ENCODE measurements at places on chromosomes 1 and 21. TPM values are rescaled to one million over a fixed set of nuclear protein-coding genes. Genes with fewer than 3 reads are reported as not detected.

Gene F3
- 1.9 TPM for total RNA-seq

Gene DNASE2B
- not detected for total RNA-seq

Gene FCRL2
- total RNA-seq = not detected

Gene SELENOF
- 170 TPM for total RNA-seq

Gene NGF
- total RNA-seq = 4.2 TPM

Gene PTAFR
- 0.31 TPM for total RNA-seq

Gene TLCD4
- total RNA-seq = 11.6 TPM

Gene SELENBP1
- total RNA-seq = 6.2 TPM

Gene HNRNPU
- total RNA-seq = 378 TPM

Gene ETV3L
- not detected for total RNA-seq

Gene MEGF6
- total RNA-seq = 10.3 TPM

Gene FCGR3B
- total RNA-seq = not detected

Gene E2F2
- 3.4 TPM for total RNA-seq

Gene HES4
- total RNA-seq = 54.3 TPM

Gene GRIK1
- total RNA-seq = not detected

Gene C2CD2
- total RNA-seq = 10.4 TPM

Gene TSACC
- 2.8 TPM for total RNA-seq

Gene KIAA0040
- 0.83 TPM for total RNA-seq

Gene ADAMTS4
- total RNA-seq = not detected

Gene C1orf116
- total RNA-seq = 2.5 TPM

Gene WLS
- total RNA-seq = 16.7 TPM

Gene PERM1
- total RNA-seq = 0.15 TPM

Gene S100A14
- total RNA-seq = 0.36 TPM

Gene CFHR1
- 0.39 TPM for total RNA-seq

Gene SMPDL3B
- 1.1 TPM for total RNA-seq

Gene HMGN2
- 426 TPM for total RNA-seq

Gene PADI1
- total RNA-seq = 1.9 TPM

Gene RPTN
- total RNA-seq = not detected

Gene FCER1G
- total RNA-seq = not detected

Gene AQP10
- total RNA-seq = not detected

Measured in A549 treated with DMSO at 1 μM for 4 hours (cell line).